Thoracic aorta (tissue), 2 donors: ENCODE measurements at places on chromosomes 2 and 18.
A peak's percentile ranks its signal among the peaks of the same experiment; 100 is the strongest.

GRCh38 chr2:147231607-147232006, 613.2 kb upstream of the ACVR2A start:
- H3K27ac ChIP-seq, result no peak overlapping the region
- H3K4me3 ChIP-seq, result no peak overlapping the region
- no peak for DNase-seq
- H3K36me3 ChIP-seq, result no peaks in the 10 kb centered on the region
- H3K27me3 ChIP-seq, result no peaks in the 10 kb centered on the region

- no peak overlapping the region for H3K27ac ChIP-seq
- no peaks in the 10 kb centered on the region for H3K4me1 ChIP-seq
- no peaks in the 10 kb centered on the region for H3K27me3 ChIP-seq
These were observed 37.5 kb downstream of the GNAL start for GRCh38 chr18:11726556-11726955.

GRCh38 chr18:7924616-7925015, 357.5 kb downstream of the PTPRM start:
- no peaks in the 10 kb centered on the region for H3K27me3 ChIP-seq
- DNase-seq, result no peak
- H3K27ac ChIP-seq, result no peak overlapping the region
- no peak overlapping the region for H3K4me3 ChIP-seq

DNA sequence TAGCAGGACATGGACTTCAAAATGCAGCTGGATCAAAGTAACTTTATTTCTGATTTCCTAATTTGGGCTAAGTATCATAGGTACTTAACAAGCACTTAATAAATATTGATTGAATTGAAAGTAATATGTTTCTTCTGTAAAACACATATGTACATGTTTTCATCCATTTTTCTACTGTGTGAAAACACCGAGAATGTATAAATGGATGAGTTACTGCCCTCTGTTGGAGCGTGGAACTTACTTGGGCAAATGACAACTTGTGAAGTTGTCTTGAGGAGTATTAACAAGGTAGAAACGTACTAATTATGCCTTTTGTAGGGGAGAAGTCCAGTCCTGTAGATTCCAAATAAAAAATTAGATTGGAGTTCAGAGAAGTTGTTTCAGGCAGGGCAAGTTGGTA, 87.2 kb downstream of the PHLPP1 start:
- H3K4me1 ChIP-seq, result peaks cover 6% of the 10 kb centered on the region
- no peak overlapping the region for H3K4me3 ChIP-seq
- H3K27ac ChIP-seq, result no peak overlapping the region
- no peaks in the 10 kb centered on the region for H3K36me3 ChIP-seq
- DNase-seq, result no peak

GRCh38 chr2:23498943-23499342, 114.0 kb downstream of the KLHL29 start:
- no peaks in the 10 kb centered on the region for H3K36me3 ChIP-seq
- no peak overlapping the region for H3K4me3 ChIP-seq
- no peak for DNase-seq
- H3K27ac ChIP-seq, result peak overlapping the region; percentile 57
- H3K4me1 ChIP-seq, result peaks cover 40% of the 10 kb centered on the region
- H3K27me3 ChIP-seq, result no peaks in the 10 kb centered on the region

DNA sequence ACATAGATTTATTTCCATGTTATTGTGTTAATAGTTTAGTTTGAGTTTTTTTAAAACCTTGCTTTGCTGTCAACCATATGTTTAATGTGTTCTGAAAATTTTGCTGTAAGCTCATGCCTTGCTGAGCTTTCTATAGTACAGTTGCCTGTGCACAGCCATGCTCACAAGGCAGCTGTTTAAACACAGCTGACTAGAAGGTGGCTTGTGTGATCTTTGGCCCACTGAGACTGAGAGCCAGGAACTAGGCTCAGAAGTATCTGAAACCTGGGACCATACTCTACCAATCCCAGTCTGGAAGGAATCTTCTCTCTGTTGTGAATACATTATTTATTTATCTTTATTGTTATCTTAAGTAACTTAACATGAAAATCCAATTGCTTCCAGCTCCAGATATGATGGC, 350.5 kb downstream of the KIAA1328 start:
- no peaks in the 10 kb centered on the region for H3K36me3 ChIP-seq
- no peaks in the 10 kb centered on the region for H3K4me1 ChIP-seq
- no peak overlapping the region for H3K27ac ChIP-seq
- H3K27me3 ChIP-seq, result no peaks in the 10 kb centered on the region
- no peak for DNase-seq

DNA sequence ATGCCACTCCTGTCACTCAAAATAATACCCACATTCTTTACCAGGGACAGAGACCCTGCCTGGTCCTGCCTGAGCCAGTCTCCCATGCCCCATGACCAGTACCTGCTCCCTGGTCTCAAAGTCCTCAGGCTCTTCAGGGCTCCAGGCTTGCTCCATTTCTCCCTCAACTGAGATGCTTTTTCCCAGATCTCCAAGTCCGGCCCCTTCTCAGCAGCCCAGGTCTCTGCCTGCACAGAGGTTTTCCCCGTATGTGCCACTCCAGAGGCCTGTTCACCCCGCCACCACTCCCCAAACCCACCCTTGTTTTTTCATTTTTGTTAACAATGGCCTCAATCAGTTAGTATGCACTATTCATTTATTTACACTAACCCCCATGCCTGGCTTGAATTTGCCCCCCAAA, 499.5 kb upstream of the MYT1L start:
- H3K36me3 ChIP-seq, result no peaks in the 10 kb centered on the region
- H3K4me3 ChIP-seq, result no peak overlapping the region
- no peaks in the 10 kb centered on the region for H3K27me3 ChIP-seq

GRCh38 chr2:122525336-122525735, 769.9 kb downstream of the TSN start:
- no peaks in the 10 kb centered on the region for H3K36me3 ChIP-seq
- no peak overlapping the region for H3K27ac ChIP-seq
- no peak for DNase-seq
- no peak overlapping the region for H3K4me3 ChIP-seq
- H3K27me3 ChIP-seq, result no peaks in the 10 kb centered on the region

GRCh38 chr2:174784316-174784715, 20.0 kb upstream of the CHRNA1 start:
- no peaks in the 10 kb centered on the region for H3K36me3 ChIP-seq
- H3K27ac ChIP-seq, result no peak overlapping the region
- H3K4me3 ChIP-seq, result no peak overlapping the region
- no peak for DNase-seq

- H3K36me3 ChIP-seq, result no peaks in the 10 kb centered on the region
- H3K4me3 ChIP-seq, result no peak overlapping the region
- DNase-seq, result no peak
- H3K27me3 ChIP-seq, result no peaks in the 10 kb centered on the region
- no peaks in the 10 kb centered on the region for H3K4me1 ChIP-seq
These were observed 54.7 kb upstream of the ID2 start for GRCh38 chr2:8627019-8627691.

DNA sequence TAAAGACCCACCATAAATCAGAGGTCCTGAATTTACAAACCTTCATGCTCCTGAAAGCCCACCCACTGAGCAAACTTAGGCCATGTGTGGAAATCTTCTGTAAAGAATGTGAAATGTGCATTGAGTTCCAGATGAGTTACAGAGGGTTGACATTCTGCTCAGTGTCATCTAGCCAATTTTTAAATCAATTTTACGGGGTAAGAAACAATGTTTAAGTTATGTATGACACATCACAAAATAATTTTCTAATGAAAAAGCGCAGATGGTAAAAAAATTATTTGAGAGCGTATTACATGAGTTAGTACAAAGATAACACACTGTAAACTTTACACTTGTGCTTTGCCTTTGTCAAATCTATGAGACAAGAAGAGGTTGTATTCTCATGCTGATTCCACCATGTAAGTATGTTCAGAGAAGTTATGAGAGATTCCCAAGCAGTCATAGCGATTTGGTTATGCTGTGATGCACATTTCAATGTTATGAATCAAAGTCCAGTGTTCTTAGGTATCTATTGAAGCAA, 446.3 kb downstream of the ADCYAP1 start:
- no peaks in the 10 kb centered on the region for H3K4me1 ChIP-seq
- H3K4me3 ChIP-seq, result no peak overlapping the region

DNA sequence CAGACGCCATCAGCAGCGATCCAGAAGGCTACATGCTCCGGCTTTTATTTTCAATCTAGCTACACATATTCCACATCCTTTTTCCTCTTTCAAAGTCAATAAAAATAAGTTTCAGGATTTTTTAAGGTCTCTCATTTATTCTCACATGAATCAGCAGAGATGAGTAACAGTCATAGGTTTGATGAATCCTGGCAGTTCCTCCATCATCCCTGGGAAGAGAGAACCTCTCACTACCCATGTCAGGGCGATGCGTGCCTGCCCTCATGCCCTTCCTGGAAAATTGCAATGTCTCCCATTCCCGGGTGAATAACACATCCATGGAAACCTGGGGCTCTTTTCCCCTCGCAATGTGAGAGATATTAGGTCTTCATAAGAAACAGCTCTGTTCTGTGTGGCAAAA, 301.1 kb upstream of the SMIM21 start:
- H3K27me3 ChIP-seq, result no peaks in the 10 kb centered on the region
- no peak for DNase-seq
- H3K36me3 ChIP-seq, result no peaks in the 10 kb centered on the region
- no peak overlapping the region for H3K27ac ChIP-seq
- no peaks in the 10 kb centered on the region for H3K4me1 ChIP-seq

GRCh38 chr2:110960281-110960680, 160.4 kb upstream of the BCL2L11 start:
- no peaks in the 10 kb centered on the region for H3K27me3 ChIP-seq
- no peak overlapping the region for H3K4me3 ChIP-seq
- no peak overlapping the region for H3K27ac ChIP-seq
- no peaks in the 10 kb centered on the region for H3K4me1 ChIP-seq
- DNase-seq, result no peak

- DNase-seq, result no peak
- H3K27ac ChIP-seq, result no peak overlapping the region
- no peaks in the 10 kb centered on the region for H3K4me1 ChIP-seq
- H3K36me3 ChIP-seq, result no peaks in the 10 kb centered on the region
- H3K27me3 ChIP-seq, result no peaks in the 10 kb centered on the region
These were observed 23.1 kb downstream of the ST3GAL5 start for GRCh38 chr2:85865539-85866164.

GRCh38 chr2:124692707-124693106, 667.6 kb downstream of the CNTNAP5 start:
- no peaks in the 10 kb centered on the region for H3K27me3 ChIP-seq
- no peak overlapping the region for H3K27ac ChIP-seq
- peaks cover 16% of the 10 kb centered on the region for H3K4me1 ChIP-seq
- no peak overlapping the region for H3K4me3 ChIP-seq

- no peaks in the 10 kb centered on the region for H3K36me3 ChIP-seq
- no peak overlapping the region for H3K4me3 ChIP-seq
- no peak for DNase-seq
- no peak overlapping the region for H3K27ac ChIP-seq
- H3K4me1 ChIP-seq, result peaks cover 22% of the 10 kb centered on the region
These were observed 248.7 kb downstream of the PTPRM start for GRCh38 chr18:7815787-7816186.
